Non-pigmented ciliary epithelial cell (primary cell): ENCODE measurements at places on chromosomes 3 and 15.

DNA sequence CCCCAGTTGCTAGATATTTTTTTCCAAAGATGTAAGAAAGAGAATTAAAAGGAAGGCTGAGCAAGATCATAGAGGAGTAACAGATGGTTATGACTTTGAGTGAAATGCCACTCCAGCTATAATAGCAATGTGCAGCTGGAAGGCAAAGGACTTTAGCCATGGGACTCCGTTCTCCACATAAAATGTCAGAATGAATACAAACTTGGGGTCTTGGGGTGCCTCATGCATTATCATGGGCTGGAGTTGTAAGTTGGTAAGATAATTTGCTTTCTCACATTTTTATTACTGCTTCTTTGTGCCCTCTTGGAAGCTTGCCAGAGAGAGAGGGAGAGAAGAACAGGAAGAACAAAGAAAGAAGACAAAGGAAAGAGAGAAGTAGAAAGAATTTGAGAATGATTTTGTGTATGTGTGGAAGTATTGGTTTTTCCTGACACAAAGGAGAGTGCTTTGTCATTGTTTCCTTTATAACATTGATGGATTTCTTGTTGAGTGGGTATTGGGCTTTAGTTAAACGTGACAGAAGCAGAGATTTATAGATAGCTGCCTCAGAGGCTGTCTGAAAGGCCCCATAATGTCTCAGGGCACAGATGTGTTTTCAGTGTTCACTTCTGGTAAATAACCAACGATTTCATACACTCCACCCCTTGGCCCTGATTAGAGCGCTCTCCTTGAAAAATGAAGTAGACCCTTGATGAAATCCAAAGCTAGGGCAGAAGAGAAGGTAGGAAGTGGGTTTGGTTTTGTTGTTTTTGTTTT, 715.3 kb downstream of the NR2F2 start:
- DNase-seq = no peak

DNA sequence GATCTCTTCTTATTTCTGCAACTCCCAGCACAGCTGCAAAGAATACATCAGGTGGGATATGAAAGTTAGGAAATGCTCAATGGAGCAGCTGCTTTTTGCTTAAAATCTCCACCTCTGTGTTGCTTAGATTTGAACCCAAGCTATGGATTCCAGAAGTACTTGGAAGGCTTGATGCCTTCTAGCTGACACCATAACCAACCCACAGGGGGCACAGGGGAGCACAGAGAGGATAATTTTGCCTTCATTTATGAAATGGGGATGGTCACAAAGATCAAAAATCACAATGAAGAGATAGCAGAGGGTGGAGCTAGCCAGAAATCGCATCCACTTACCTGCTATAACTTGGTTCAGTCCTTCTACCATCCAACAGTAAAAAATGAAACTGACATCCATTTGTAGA, 75.7 kb downstream of the DUT start:
- DNase-seq = no peak

DNA sequence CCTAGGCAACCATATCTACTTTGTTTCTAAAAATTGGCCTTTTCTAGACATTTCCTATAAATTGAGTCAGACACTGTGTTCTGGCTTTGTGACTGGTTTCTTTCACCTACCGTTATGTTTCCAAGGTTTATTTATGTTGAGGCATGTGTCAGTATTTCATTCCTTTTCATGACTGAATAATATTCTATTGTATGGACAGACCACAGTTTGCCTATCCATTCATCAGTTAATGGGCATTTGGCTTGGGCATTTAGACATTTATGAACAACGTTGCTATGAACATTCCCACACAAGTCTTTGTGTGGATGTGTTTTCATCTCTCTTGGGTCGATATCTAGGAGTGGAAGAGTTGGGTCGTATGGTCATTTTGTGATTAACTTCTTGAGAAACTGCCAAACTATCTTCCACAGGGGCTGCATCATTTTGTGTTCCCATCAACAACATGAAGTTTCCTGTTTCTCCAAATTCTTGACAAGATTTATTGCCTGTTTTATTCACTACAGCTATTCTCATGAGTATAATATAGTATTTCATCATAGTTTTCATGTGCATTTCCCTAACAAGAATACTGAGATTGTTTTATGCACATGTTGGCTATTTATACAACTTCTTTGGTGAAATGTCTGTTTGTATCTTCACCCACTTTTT, 3.5 kb upstream of the EFCC1 start:
- no peak for DNase-seq

DNA sequence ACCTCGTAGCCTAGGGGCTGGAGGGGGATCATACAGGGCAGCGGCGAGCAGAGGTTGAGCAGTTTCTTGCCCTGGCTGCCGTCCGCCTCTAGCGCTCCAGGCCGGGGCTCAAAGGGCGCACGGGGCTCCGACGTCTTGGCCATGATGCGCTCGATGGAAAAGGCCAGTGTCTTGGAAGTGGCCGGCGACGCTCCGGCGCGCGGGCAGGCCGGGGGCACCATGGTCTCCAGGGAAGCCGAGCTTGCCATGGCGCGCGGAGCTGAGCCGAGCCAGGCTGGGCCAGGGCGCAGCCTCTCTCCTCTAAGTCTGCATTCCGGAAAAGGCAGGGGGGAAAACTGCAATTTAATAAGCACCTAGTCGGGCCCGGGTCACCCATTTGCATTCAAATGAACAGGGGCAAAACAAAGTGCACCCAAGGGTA, 719 bp downstream of the FEZF2 start:
- no peak for DNase-seq

DNA sequence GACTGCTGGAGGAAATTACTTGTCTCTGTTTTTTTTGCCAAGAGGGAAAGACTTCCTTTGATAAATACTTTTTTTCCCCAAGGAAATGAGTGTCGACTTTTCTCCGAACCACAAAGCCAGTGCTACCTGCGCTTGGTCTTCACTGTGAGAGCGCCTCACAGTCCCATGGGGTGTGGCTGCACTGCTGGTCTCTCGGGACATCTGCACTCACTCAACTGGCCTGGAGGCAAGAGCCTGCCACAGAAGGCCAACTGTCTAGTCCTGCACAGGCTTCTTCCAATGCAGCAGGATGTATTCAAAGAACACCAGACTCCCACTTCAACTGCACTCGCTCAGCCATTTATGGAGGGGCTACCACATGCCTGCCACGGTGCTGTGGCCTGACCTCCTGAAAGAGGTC, 40.6 kb upstream of the CGNL1 start:
- DNase-seq = no peak

- peak; percentile 93 for DNase-seq
Observed at GRCh38 chr3:112676659-112677234, 35.8 kb upstream of the CCDC80 start.

DNA sequence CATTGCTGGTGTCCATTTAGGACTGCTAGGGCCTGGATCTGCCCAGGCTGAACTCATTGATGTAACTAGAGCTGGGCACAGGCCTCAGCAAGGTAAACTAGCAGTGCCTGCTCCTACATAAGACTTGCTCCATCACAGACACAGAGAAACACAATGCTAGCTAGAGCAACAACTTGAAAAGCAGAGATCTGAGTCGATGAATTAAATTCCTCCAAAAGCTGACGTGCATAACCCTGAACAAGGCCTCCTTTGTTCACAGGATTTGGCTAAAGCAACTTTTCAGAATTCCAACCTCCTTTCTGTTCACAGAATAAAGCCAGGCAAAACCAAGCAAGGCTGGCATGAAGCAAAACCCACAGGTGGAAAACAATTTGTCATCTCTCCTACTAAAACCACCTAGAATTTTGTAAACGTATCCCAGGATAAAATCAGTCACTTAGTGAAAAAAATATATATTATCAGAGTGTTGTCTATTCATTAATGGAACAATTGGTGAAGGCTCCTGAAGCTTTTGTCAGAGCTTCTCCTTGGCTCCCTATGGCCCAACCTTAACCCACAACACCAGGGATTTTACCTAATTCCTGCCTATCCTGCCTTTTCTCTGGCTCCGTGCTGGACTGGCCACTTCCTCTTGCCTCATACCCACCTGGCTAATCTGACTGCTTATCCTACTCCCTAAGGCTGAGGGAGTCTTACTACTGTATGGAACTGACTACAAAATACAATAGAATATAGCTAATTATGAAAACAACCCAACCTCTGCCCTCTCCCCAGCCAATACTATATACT, 39.9 kb downstream of the PLCH1 start:
- no peak for DNase-seq

DNA sequence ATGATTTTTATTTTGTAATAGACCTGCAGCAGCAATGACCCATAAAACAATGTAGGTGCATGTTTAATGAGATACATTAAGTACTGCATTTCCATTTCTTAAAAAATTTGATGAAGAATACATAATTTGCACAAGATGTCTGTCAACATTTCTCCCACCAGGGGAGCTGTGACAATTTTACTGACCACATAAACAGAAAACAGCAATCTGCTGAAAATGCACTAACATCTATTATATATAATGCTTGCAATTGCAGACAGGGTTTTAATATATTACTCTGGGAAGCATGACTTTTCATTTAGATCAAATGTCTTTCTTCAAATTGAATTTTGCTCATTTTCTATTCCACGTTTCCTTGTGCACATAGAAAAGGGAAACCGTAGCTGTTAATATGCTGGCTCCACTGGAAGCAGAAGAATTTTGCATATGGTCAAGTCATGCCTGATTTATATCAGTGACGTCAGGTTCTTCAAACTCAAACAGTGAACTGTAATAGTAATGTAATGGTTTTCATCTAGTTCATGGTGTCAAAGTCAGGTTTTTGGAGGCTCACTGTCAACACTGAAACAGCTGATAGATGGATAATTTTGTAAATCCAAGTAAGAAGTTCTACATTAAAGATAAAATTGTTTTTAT, 79.8 kb upstream of the IGF1R start:
- no peak for DNase-seq

DNA sequence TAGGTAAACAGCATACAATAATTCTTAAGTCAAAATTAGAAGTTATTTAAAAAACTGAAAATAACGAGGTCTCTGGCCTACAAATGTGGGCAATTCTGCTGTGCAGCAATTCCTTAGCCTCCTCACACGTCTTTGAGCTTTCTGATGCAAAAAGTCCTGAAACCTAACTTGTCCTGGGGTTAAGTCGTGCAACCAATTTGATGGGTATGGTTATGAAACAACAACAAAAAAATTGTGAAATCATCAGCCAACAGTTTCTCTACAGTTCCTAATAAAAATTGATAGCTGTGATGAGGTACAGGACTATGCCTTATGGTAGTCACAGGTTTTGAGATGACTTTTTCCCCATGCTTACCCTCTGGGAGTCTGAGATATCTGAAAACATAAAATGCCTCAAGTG, 6.5 kb upstream of the GLB1 start:
- no peak for DNase-seq

DNA sequence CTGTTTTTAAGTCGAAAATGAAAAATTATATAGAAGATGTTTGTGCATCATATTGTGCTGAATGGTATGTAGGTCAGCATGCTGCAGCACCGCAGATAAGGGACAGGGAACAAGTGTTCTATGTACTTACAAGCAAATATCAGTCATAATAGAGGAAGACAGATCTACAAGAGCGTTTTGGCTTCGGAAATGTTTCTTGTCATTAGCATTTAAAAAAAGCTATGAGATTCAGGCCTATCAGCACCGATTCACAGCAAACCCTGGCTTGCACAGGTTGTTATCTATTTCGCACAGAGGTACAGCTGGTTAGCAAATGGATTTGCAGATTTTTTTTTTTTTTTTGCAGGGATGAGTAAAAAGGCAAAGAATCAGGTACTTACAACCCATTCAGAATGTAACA, 204.2 kb upstream of the TBC1D5 start:
- no peak for DNase-seq

DNA sequence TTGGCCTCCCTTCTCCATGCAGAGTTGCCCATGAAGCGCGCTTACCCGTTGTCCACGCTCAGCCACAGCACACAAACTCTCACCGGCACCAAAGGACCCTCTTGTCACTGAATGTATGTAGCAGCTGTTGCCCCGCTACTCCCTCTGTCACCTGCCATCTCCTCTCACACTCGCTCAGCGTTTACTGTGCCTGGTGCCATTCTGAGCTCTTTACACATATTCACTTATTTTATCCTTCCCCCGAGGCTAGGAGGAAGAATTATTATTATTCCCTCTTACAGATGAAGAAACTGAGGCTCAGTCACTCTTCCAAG, 41.7 kb upstream of the PRR23E start:
- no peak for DNase-seq

- DNase-seq = no peak
Observed at GRCh38 chr3:48129921-48130320, 58.3 kb downstream of the CDC25A start.
